Thyroid gland (tissue), 4 donors: ENCODE measurements at places on chromosomes 12 and 14. TPM values are rescaled to one million over a fixed set of nuclear protein-coding genes. Genes with fewer than 3 reads are reported as not detected.

DNA sequence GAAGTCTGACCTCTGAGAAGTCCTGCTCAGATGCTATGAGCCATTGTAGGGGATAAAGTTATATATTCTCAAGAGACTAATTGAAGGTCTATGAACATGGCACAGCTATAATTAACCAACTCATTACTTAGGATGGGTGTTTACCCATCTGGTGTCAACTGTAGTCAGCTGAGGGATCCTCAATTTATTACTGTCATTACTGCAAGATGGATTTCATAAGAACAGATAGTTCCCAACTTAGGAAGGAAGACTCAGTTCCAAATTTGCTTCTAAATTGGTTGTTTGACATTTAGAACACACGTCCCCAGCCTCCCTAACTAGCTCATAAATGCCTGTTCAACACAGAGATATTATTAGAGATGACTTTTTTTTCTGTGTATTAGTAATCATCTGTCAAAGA lies 81.4 kb downstream of the FRMD6 start:
- no peak for DNase-seq

GRCh38 chr14:76385435-76385834 lies 9.5 kb downstream of the ESRRB start:
- DNase-seq, result no peak

- no peak for DNase-seq
These were observed 38.7 kb downstream of the FAR2 start for GRCh38 chr12:29187756-29188155.

- no peak for DNase-seq
These were observed 94.1 kb downstream of the SLC25A47 start for GRCh38 chr14:100416921-100417860.

DNA sequence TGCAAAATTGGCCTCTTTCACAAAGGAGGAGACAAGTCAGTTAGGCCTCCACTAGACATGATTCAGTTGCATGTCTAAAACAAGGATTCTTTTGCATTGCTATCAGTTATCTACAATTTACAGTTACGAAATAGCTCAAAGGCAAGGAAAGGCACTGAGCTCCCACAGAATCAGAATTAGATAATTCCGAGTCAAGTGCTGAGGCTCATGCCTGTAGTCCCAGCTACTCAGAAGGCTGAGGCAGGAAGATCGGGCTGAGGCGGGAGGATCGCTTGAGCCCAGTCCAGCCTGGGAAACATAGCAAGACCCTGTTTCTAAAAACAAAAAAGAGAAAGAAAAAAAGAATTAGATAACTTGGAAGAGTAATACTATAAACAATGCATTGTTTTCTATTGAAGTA lies 12.3 kb upstream of the RTRAF start:
- DNase-seq, result no peak

DNA sequence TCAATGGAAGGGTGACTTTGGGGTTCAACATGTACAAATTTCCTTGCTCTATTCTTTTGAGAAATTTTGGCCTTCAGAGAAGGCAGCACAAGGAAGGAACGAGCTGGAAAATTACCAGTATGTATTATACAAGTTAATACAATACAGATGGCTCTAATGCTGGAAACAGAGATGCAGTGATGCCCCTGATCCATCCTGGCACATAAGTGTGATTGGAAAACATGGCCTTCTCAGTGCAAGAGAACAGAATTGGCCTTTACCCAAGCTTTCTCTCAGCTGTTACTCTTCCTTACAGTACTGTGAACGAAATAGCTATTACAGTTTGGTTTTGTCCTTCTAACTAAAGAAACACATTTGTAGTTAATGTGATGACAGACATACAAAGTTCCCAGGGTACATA lies 102.5 kb upstream of the GPHB5 start:
- no peak for DNase-seq

DNA sequence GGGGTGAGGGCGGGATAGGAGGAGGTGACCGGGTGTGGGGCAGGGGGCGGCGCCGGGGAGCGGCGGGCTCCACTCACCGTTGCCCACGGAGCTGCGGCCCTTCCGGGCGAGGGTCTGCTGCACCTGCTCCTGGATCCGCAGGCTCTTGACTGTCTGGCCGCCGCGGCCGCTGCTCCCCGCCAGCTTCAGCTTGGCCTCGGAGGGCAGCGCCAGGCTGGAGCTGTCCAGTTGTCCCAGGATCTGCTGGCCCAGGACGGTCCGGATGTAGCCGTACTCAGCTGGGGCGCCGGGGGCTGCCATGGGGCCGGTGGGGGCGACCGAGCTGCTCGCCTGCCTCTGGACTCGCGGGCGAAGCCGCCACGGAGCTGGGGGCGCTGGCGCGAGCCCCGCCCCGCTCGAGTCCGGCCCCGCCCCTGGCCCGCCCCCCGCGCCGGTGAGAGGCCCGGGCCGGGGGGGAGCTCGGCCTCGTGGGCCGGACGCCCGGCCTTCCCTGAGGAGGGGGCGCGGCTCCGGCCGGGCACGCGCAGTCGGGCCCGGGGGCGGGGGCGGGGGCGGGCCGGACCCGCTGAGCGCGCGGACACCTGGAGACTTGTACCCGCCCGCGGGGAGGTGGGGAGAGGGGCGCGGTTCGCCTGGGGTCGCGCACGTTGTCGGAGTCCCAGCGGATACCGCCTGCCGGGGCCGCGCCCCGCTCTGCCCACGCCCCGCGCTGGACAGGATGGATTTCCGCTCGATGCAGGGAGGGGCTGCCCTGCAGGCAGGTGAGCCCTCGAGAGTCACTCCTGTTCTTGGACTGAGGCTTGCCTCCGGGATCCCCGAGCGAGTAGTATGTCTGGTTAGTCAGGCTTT lies at the start of gene PKP2:
Gene PKP2 (minus strand): TSS at position 346 of the 849 bp plus-strand sequence. CDS start 46 bp downstream, at position 300.
- peak; percentile 82 for DNase-seq

TEX52 gene
- total RNA-seq, result not detected

GLIPR1L1 gene
- not detected for total RNA-seq

MUCL1 gene
- not detected for total RNA-seq

ARHGDIB gene
- 69.0 TPM for total RNA-seq

TAS2R30 gene
- total RNA-seq, result 26.2 TPM
